ENCODE measurements at places on chromosomes 6 and 20.

DNA sequence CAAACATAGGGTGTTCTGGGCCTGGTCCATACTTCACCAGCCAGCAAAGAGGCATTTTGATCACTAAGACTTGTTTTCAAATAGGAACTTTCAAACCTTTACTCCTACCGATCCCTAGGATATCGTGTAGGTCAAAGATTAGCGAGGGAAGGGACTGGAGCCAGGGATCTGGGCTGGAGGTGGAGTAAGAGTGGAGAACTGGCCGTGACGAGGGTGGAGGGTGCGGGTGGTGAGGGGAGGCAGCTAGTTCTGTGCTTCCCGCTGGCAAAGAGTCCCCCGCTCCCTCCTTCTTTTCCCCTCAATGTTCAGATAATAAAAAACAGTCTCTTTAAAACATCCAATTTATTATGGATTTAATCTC is 189.2 kb downstream of the FOXC1 start:
- DNase-seq: no peak

- DNase-seq: no peak
These were observed 70.0 kb downstream of the LAMA2 start for GRCh38 chr6:128952902-128953301.

- DNase-seq: no peak
These were observed at the start of gene ATXN1 for GRCh38 chr6:16760516-16761470. ATXN1 (minus strand) TSS chr6:16761460.

GRCh38 chr6:105317607-105318533 is 85.0 kb downstream of the PREP start:
- no peak for DNase-seq

- DNase-seq: no peak
These were observed 11.7 kb downstream of the UNC93A start for GRCh38 chr6:167302796-167303195.

GRCh38 chr6:52407467-52407866 is 12.7 kb upstream of the EFHC1 start:
- no peak for DNase-seq

- no peak for DNase-seq
These were observed 3.4 kb upstream of the PFDN4 start for GRCh38 chr20:54204481-54204880.

- DNase-seq: no peak
These were observed 39.5 kb downstream of the ZDHHC14 start for GRCh38 chr6:157420497-157420896.

DNA sequence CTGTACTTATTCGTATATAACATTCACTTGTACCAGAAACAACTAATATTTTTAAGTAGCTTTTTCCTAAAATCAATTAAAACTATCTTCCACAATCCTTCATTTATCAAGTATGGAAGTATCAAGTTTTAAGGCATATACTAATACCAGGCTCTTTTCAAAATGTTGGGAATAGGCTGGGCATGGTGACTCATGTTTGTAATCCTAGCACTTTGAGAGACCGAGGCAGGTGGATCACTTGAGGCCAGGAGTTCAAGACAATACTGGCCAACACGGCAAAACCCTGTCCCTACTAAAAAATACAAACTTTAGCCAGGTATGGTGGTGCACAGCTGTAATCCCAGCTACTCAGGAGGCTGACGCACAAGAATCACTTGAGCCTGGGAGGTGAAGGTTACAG is 25.7 kb upstream of the PLN start:
- DNase-seq: no peak

- no peak for DNase-seq
These were observed 1604.6 kb downstream of the HACE1 start for GRCh38 chr6:103255132-103255531.

GRCh38 chr6:149065658-149066556 is 251.6 kb upstream of the TAB2 start:
- DNase-seq: no peak

GRCh38 chr20:61775423-61775822 is 290.3 kb downstream of the TAF4 start:
- DNase-seq: no peak

DNA sequence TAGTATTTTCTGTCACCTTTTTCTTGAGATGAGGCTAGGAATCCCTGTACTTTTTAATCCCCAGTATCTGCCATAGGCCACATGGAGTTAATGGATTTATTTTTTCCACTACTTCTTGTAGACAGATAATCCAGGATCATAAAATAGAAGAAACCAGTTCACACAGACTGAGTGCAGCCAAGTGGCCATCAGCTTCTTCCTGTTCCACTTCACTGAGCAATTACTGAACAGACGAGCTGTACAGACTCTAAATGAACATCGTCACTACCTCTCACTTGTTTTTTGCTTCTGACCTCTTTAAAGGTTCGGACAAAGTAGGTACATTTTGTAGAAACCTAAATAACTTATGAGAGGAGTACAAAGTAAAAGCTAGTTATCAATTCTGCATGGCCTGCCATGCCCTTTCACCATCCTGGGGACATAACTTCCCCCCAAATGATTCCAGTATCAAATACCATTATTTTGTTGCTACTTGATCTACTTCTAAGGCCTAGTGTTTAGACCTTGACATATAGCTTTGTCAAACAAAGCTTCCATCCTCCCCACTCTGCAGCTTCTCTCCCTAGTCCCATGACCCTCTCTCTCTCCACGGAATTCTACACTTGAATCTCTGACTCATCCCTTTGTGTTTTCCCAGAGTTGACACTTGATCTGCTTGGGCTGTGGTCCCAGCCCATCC is 34.4 kb upstream of the ARHGAP18 start:
- DNase-seq: no peak

GRCh38 chr6:76681781-76682180 is 609.3 kb upstream of the IMPG1 start:
- DNase-seq: no peak

GRCh38 chr6:43496370-43497128 is 13.6 kb downstream of the LRRC73 start:
- no peak for DNase-seq

- no peak for DNase-seq
These were observed 2.4 kb downstream of the HM13 start for GRCh38 chr20:31516651-31517050.

DNA sequence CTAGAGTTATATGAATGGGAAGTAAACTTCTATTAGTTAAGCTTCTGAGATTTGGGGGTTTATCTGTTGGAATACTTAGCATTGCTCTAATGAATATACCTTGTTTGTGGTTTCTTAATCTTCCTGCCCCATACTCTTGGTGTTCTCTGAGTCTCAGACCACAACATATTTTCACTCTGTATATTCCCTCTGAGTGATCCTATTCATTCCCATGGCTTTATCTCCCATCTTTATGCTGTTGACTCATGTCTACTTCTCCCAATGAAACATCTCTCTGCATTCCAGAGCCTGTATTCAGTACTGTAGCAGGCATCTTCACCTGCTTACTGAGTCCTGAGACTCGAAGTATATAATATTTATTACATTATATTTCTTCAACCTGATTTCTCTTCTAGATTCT is 283.7 kb upstream of the MAP3K7 start:
- no peak for DNase-seq

DNA sequence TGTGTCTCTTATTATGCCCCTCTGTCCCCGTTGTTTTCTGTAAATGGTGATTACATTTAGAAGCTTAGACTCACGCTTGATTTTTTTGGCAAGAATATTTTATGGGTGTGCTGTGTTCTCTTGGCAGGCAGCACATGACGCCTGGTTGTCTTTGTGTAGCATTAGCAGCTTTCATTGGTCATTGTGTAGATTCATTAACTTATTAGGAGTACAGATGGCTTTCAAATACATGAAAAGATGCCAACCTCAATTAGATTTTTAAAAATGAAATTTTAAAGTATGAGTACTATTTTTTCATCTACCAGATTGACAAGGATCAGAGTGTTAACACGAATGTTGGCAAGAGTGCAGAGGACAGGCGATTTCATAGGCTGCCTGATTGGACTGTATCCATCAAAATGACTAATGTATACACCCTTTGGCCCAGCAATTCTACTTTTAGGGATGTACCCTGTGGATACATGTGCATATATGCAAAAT is 15.2 kb downstream of the COX4I2 start:
- no peak for DNase-seq

- DNase-seq: no peak
These were observed 15.8 kb upstream of the SIRPA start for GRCh38 chr20:1879369-1879768.

DNA sequence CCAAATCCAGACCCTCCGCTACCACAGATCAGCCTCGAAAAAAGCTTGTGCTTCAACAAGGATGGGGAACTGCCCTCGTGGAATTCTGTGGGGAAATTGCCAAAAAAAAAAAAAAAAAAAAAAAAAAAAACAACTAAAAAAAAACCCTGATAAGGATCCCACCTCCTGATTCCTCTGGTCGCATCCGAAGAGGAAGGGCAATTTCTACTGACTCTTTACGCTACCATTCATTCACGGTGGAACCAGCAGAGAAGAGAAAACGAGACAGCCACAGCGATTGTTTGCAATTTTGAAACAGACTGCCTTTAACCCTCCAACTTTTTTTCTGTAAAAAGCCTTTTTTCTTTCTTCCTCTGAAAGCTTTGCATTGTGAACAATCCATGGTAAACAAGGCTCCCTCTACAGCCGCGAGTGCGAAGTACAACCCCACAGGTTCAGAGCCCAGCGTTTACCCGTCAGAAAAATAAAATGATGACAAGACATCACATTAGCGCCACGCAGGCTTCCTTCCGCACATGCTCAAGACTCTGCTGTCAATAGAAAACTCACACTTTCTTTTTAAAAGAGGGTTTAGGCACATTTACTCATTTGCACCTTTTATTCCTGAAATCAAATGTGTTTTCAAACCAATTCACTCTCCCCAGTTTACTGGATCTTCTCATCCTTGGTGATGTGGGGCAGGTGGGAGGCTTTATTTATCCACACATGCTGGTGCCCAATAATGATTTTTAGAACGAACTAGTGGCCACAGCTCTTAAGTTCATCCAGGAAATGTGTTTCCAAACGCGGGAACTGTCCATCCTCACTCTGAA is 100.0 kb downstream of the NOL4L start:
- DNase-seq: peak; percentile 63

DNA sequence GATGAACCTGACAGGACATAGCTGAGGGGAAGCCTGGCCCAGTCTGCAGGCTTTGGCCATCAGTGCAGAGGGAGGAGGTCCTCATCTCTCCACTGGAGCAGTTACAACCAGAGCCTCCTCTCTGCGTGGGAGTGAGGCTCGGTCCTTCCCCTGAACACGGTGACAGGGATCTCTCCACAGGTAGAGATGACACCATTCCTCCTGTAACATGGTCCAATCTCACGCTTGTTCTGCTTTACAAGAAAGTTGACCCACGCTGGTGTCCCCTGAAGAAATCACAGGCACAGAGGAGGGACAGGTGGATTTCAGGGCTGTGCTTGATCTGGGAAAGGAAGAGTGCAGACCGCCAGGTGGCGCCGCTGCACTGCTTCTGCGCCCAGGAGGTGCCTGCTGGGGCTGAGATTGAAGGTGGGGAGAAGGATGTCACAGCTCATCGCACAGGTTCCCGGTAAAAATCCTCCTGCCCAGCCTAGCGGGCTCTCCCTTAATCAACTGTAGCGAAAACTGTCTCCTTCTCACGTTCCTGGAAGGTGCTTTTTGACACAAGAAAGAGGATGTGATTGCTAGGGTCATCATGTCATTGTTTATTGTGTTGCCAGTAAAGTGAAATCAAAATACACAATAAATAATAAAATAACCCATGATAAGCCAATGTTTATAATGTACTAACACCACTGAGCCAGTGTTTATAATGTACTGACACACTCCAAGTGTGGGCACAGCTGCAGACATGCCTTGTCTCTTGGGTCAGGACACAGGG is 20.4 kb downstream of the HLA-G start:
- DNase-seq: peak; percentile 74

- no peak for DNase-seq
These were observed 2.1 kb upstream of the PCMTD2 start for GRCh38 chr20:64253443-64253842.

GRCh38 chr20:47453167-47453782 is 48.4 kb upstream of the NCOA3 start:
- peak; percentile 2 for DNase-seq

- peak; percentile 34 for DNase-seq
These were observed at the start of gene ARFGEF3 for GRCh38 chr6:138161338-138162110. ARFGEF3 (plus strand) TSS chr6:138161939; CDS start chr6:138162087, 148 bp downstream.

- DNase-seq: no peak
These were observed 14.2 kb upstream of the PREX1 start for GRCh38 chr20:48841875-48842529.

DNA sequence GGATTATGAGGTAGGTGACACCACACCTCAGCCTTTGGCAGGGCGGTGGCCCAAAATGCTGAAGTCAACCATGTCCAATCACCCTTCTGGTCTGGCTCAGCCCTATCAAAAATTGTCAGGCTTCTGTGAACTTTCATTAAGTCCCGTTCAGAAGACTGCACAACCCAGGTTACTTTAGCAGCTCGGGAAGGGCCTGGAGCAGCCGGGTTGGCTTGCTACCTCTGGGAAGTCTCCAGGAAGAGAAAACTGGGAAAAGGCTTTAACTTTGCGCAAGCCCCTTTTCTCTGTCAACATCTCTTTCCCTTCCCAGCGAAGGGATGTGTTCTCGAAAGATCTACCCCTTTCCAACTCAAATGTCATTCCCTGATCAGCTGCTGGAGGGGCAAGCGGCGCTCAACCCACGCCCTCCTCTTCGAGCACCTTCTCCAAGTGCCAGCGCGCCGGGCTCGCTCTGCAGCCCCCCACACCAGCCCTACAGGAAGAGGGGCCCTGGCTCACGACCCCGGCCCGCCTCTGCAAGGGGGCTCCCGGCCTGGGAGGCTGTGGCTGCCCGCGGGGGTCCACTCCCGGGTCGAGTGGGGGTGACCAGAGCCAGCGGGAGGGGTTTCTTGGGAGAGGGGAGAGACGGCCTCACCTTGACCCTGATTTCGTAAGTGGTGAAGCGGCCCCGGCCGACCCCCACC is 573 bp downstream of the SNX3 start:
- no peak for DNase-seq

DNA sequence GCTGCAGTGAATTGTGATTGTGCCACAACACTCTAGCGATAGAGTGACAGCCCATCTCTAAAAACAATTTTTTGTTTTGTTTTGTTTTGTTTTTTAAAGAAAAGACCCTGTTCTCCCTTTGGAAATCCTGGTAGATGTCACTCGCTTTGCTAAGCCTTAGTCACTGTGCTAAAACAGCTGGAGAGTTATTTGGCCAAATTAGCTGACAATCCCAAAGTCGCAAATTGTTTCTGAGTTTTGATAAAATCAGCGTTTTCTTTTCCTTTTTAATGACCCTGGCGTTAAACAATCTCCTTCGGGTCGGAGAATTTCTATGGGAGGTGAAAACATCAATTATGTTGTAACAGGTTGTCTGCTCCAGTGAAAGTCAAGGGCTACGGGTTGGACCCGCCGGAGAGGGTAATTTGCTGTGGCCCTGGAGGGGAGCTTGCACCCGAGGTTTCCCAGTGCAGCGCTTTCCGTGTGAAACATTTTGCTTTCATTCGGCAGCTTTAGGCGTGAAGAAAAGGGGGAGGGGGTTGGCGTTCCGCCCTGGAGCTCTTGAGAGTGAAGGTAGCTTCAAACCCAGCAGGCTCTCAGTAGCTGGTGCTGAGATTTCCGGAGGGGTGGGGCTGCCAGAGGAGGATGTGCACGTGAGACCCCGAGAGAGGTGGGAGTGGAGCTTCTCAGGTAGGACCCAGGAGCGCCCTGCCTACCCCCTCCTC is 296.6 kb downstream of the PHACTR1 start:
- DNase-seq: no peak
